ENCODE measurements at places on chromosomes 13 and 19.

DNA sequence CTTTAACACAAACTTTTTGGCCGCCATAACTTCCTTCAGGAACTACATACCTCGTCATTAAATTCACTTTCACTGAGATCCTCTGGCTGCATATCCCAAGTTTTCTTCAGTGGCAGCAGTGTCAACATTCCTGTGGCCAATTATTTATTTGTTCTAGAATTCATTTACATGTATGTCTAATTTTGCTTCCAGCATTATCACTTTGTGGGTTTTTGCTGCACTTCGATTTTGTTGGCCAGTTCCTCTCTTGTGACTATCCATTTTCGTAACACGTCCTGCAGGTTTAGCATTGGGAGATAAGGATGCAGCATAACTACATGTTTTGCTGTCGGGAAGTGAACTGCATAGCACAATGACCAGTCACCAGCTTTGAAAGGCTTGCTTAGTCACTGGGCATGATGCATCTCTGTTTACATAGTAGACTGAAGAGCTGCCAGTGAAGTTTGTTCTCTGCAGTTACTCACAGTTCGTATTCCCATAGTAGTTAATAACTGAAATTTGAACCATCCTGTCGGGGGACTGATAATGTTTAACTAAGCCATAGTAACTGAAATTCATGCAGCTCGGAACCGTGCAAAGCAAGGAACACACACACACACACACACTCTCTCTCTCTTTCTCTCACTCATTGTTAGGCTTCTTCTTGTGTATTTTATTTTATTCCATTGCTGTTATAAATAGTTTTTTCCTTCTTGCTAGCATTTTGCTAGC lies 28.3 kb downstream of the ZNF507 start:
- DNase-seq: no peak

GRCh38 chr13:113045251-113046127 lies 60.1 kb upstream of the F7 start:
- no peak for DNase-seq

- no peak for DNase-seq
Measured at GRCh38 chr19:1491114-1491848, at the start of gene REEP6. Gene REEP6 (plus strand): TSS chr19:1491181. CDS start chr19:1491270, 89 bp downstream.

GRCh38 chr19:31054430-31054829 lies 294.8 kb downstream of the TSHZ3 start:
- no peak for DNase-seq

DNA sequence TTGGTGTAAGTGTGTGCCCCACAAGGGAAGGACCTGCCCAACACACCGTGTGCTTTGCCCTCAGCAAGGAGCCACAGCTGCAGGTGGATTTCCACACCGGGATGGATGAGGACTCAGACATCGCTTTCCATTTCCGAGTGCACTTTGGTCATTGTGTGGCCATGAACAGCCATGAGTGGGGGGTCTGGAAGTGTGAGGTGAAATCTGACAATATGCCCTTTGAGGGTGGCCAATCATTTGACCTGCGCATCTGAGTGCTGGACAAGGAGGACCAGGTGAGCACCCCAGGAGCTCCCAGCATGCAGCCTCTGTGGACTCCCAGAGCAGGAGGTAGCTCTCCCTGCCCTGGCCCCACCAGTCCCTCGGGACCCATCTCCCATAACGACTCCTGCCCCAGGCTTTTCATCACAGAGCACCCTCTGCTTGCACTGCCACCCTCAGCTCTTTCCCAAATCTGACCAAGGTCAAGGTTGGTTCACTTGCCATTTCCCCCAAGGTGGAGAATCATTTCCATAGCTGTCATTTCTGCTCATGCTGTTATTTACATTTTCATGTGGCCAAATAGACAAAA lies 13.2 kb upstream of the EID2 start:
- no peak for DNase-seq

- no peak for DNase-seq
Measured at GRCh38 chr13:27310946-27311345, 40.3 kb downstream of the RASL11A start.

DNA sequence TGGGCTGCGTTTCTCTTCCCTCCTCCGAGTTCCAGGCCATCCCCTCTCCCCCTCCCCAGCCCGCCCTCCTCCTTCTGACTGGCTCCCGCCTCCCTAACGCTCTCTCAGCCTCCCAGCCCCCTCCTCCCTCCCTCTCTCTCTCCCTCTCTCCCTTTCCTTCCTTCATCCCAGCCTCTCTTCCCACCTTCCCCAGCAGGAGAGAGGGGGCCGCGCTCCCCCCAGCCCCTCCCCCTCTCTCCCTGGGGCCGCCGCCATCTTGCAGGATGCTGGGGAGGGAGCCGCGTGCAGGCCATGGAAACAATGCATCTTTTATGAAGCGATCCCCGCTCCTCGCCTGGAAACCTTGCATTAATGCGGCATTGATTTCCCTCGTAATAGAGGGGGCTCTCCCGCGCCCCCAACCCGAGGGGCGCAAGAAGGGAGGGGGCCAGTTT lies 42.6 kb upstream of the ADGRL1 start:
- peak; percentile 79 for DNase-seq

Data from right renal cortex interstitium (tissue), 3 donors.